Left forelimb (tissue), 1 donor: ENCODE measurements at places on chromosomes 2 and 18.
A peak's percentile ranks its signal among the peaks of the same experiment; 100 is the strongest.

- DNase-seq: no peak
Measured at GRCh38 chr2:200012401-200012800, 57.0 kb downstream of the MAIP1 start.

GRCh38 chr18:55272510-55273243 lies 313.4 kb upstream of the CCDC68 start:
- no peak for DNase-seq

GRCh38 chr18:57833441-57834101 lies 30.5 kb upstream of the ATP8B1 start:
- DNase-seq: no peak

DNA sequence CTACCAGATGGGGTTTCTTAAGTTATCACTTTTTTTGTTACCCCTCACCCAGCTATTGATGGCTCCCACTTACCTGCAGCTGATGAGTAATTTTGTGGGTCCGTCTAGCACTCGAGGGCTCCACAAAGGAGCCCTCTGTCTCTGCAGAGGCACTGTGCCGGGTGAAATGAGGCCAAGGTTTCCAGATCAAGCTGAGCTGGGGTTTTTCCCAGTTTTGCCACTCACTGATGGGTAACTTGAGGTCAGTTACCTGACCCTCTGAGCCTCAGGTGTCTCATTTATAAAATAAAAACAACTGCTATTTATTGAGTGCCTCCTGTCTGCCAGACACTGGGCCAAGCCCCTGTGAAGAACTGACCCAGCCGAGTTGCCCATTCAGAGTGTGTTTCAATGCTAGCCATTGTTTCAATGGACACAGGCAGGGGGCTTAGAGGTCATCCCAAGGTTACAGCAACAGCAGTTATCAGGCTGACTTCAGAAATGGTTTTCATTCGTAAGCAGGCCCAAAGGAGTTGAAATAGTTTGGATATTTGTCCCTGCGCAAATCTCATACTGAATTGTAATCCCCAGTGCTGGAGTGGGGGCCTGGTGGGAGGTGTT lies 192.9 kb downstream of the NCK2 start:
- no peak for DNase-seq

DNA sequence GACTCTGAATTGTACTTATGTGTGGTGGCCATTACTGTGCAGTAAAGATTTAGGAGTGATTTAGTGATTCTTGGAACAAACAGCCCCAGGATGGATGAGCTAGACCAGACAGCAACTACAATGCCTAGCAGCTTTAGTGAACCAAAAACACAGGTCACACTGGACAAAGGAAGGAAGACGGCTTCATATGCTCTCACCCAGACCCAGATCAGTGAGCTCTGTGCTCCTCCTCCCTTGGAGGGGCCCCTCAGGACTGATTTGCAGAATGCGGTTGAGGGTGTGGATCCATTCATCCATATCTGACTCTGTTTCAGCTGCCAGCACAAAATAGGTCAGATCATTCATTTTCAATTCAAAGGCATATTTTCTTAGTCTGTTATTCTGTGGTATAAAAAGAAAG lies 159.7 kb upstream of the CCDC195 start:
- DNase-seq: no peak

GRCh38 chr2:207167099-207167923 lies 1.6 kb upstream of the KLF7 start:
- DNase-seq: no peak

GRCh38 chr2:66467718-66468117 lies 32.8 kb downstream of the MEIS1 start:
- DNase-seq: no peak

GRCh38 chr2:65024149-65024829 lies 31.9 kb upstream of the CEP68 start:
- no peak for DNase-seq

DNA sequence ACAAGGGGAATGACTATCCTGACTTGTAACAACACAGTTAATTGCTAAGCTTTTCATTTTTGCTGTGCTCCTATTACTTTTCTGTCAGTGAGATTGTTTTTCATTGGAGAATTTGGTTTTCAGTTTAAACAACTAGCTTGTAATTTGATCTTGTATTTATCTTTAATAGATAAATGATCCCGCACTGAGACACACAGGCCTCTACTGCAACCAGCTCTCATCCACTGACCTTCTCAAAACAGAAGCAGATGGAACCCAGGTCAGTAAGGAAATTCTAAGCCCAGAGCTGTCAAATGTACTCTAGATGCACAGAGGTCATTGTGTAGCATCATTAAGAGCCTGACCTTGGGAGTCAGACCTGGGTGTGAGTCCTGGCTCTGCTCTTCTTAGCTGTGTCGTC lies 30.7 kb downstream of the PTRHD1 start:
- no peak for DNase-seq

- no peak for DNase-seq
Measured at GRCh38 chr2:231660860-231661259, 47.5 kb upstream of the PTMA start.

DNA sequence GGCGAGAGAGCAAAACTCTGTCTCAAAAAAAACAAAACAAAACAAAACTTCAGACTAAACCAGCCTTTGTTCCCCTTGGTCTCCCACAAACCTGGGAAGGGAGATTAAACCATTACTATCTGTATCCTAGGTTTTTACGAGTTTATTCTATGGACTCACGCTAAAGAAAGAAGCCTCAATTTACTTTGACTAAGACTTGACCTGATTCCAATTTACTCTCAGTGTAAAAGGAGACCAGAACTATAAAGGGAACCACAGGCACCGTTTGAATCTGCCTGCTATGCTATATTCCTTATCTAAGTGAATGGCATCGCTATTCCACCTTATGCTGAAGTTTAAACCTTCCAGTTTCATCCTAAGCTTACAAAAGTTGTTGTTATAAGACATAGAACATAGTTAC lies 46.5 kb upstream of the MMADHC start:
- no peak for DNase-seq

GRCh38 chr2:179939259-179939658 lies 67.8 kb downstream of the CWC22 start:
- DNase-seq: no peak

DNA sequence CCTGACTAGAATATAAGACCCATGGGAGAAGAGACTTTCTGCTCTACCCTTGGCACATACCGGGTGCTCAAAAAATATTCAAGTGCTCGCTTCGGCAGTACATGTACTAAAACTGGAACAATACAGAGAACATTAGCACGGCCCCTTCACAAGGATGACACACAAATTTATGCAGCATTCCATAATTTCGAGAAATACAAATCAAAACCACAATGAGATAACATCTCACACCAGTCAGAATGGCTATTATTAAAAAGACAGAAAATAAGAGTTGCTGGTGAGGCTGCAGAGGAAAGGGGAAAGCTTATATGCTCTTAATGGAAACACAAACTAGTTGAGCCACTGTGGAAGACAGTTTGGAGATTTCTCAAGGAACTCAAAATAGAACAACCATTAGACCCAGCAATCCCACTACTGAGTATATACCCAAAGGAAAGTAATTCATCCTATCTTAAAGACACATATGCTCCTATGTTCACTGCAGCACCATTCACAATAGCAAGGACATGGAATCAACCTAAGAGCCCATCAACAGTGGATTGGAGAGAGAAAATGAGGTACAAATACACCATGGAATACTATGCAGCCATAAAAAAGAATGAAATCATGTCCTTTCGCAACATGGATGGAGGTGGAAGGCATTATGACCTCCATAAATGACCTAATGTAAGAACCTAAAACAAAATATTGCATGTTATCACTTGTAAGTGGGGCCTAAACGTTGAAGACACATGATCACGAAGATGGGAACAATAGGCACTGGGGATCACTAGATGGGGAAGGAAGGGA lies 71.6 kb upstream of the CYP1B1 start:
- DNase-seq: no peak

DNA sequence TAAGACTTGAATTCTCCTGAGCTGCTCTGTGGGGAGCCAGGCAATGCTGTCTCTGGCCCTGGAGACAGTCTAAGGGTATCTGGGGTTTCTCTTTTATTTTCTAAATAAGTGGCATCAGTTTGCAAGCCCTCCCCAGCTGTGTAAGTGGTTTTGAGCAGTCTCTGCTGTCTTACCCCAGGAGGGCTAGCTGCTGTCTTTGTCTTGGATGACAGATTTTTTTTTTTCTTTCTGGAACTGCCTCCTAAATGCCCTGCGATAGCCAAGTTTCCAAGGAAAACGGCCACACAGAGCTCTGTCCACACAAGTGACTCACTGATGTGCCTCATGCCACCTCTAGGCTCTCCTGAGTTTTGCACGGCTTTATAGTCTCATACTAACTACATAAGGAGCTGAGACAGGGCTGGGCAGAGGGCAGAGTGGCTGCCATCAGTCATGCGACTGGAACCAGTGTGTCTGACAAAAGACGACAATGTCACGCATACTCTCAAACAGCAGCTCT lies 37.2 kb upstream of the THOC1 start:
- DNase-seq: no peak

- no peak for DNase-seq
Measured at GRCh38 chr2:48434101-48434500, 95.9 kb upstream of the STON1 start.

GRCh38 chr2:10847008-10847407 lies 34.4 kb upstream of the PDIA6 start:
- DNase-seq: no peak

DNA sequence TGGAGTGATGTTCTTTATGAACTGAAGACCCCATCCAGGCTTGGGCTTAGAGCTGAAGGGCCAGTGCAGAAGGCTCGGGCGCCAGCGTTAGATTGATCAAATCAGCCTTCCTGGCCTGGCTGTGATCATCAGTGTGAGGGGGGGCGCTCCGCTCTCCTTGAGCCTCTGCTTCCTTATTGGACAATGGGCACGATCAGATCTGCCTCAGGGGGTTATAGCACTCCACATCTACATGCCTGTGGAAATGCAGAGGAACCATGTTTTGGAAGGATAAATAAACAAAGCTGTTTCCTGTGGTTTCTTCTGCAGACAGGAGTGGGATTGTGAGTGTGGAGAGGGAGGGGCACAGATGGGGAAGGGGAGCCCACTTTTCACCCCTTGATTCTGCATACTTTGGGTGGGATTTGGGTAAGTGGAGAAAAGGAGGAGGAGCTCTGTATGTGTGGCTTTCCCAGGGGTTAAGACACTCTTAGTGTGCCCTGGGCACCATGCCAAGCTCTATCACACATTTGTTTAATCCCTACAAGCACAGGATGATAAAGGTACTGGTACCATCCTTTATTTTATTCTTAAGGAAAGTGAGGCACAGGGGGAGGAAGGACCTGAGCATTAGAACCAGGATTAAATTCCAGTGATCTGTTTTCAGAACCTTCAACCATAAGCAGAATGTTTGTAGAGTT lies 150.5 kb downstream of the EN1 start:
- no peak for DNase-seq

- DNase-seq: peak; percentile 44
Measured at GRCh38 chr2:236940916-236941520, 144.7 kb upstream of the COPS8 start.

GRCh38 chr2:1627628-1628381 lies 116.5 kb downstream of the PXDN start:
- peak; percentile 47 for DNase-seq

DNA sequence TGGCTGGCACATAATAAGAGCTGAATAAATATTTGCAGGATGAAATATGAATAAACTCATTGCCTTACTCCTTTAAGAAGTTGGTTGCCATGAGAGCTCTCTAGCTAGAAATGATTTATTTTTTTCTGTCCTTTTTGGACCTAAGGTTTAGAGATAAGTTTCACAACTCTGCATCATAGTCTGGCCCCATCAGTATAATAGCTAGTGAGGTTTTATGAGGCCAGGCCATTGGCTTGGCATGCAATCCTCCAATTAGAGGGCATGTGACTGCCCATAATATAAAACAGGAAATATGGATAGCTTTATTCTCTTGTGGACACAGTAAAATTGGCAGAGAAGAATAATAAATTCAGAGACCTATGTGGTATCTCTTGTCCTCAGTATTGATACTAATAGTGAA lies 26.2 kb upstream of the INSIG2 start:
- DNase-seq: no peak

DNA sequence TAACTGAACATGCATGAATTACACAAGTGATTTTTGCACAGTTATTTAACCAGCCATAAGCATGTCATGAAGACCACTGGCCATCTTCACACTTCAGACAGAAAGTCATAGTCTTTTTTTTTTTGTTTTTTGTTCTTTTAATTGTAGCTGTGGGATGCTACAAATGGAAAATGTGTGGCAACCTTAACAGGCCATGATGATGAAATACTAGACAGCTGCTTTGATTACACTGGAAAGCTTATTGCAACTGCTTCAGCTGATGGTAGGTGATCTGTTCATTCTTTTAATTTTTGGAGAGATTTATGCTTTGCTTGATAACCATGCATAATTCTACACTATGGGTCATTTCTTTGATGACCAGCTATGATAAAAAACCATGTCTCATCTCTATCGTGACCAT lies 35.6 kb downstream of the DAW1 start:
- no peak for DNase-seq

DNA sequence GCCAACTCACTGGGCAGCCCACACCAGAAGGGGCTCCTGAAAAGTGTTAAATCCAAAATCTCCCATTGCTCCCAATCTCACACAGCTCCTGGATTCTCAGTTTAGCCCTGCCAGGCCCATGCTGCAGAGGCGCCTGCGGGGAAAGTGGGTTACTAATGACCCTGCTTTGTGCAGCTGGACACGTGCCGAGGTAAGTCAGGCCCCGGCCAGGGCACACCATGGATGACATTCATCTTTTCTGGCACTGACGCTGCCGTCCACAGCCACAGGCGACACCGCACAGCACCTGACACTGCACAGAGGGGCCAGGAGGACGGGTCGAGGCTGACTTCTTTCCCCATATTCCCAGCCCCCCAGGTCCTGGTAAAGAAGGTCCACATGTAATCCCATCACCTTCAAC lies 193.5 kb downstream of the EIPR1 start:
- DNase-seq: no peak

- DNase-seq: peak; percentile 40
Measured at GRCh38 chr2:239666855-239667376, 266.1 kb upstream of the HDAC4 start.

DNA sequence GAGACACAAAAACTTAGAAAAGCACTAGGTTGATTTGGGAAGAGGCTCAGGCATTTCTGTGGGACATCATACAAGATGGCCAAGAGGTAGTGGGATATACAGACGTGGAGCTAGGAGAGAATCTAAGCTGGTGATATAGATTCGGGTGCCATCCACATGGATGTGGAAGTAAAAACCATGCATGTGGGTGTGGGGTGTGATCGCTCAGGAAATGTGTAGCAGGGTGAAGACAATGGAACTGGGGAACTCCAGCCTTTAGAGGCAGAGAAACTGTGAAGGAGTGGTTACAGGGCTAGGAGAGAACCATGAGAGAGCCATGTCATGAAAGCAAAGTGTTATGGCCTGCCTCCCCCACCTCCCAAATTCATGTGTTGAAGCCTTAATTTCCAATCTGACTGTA lies 43.0 kb upstream of the CTLA4 start:
- no peak for DNase-seq

DNA sequence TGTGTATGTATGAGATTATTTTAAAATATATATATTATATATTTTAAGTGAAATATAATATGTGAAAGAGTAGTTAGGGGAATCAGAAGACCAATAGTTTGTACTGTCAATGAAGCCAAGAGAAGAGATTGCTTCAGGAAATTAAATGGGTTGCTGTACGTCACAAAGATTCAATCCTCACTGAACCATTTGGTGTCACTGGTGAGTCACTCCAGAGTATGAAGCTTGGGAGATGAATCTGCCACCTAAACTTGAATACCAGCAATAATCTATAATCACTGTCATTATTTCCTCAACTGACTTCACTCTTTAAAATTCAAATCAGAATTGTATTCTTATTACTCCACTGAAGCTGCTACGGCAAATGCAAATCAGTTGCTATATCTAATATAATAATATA lies 41.9 kb upstream of the SCN9A start:
- DNase-seq: no peak
